ENCODE measurements at places on chromosomes 6 and 20. TPM values are rescaled to one million over a fixed set of nuclear protein-coding genes. Genes with fewer than 3 reads are reported as not detected.

KIAA1755 gene
- total RNA-seq, result 18.0 TPM

SOBP gene
- 1.0 TPM for total RNA-seq

OLIG3 gene
- not detected for total RNA-seq

SALL4 gene
- 3.4 TPM for total RNA-seq

EBF4 gene
- total RNA-seq, result 3.7 TPM

DNAH8 gene
- total RNA-seq, result not detected

PRRT1 gene
- 0.78 TPM for total RNA-seq

TCP11 gene
- not detected for total RNA-seq

DSP gene
- total RNA-seq, result 2.2 TPM

LIN28B gene
- total RNA-seq, result not detected

PDE7B gene
- 5.0 TPM for total RNA-seq

HFE gene
- 9.2 TPM for total RNA-seq

PTGIS gene
- 6.3 TPM for total RNA-seq

PPP1R3G gene
- 0.96 TPM for total RNA-seq

THBD gene
- total RNA-seq, result 6.5 TPM

STX11 gene
- total RNA-seq, result 2.6 TPM

FGD2 gene
- not detected for total RNA-seq

STMND1 gene
- not detected for total RNA-seq

SUMO4 gene
- 4.8 TPM for total RNA-seq

ASIP gene
- total RNA-seq, result not detected

PRDM13 gene
- not detected for total RNA-seq

RIN2 gene
- total RNA-seq, result 25.9 TPM

SAMD10 gene
- total RNA-seq, result 4.0 TPM

FAM217A gene
- total RNA-seq, result not detected

HLA-DRA gene
- total RNA-seq, result not detected

PROKR2 gene
- not detected for total RNA-seq

CALHM4 gene
- total RNA-seq, result not detected

ZNF322 gene
- total RNA-seq, result 18.4 TPM

MDFI gene
- 123 TPM for total RNA-seq

SPATS1 gene
- not detected for total RNA-seq

OR2B6 gene
- not detected for total RNA-seq

PI16 gene
- under 0.01 TPM for total RNA-seq

ANKRD6 gene
- 6.9 TPM for total RNA-seq

FLRT3 gene
- total RNA-seq, result 4.8 TPM

SAMD3 gene
- not detected for total RNA-seq

EPB41L1 gene
- total RNA-seq, result 17.6 TPM

C6orf132 gene
- total RNA-seq, result 1.5 TPM

CCND3 gene
- 92.1 TPM for total RNA-seq
